ENCODE measurements at places on chromosomes 11 and 22. TPM values are rescaled to one million over a fixed set of nuclear protein-coding genes. Genes with fewer than 3 reads are reported as not detected.

DNA sequence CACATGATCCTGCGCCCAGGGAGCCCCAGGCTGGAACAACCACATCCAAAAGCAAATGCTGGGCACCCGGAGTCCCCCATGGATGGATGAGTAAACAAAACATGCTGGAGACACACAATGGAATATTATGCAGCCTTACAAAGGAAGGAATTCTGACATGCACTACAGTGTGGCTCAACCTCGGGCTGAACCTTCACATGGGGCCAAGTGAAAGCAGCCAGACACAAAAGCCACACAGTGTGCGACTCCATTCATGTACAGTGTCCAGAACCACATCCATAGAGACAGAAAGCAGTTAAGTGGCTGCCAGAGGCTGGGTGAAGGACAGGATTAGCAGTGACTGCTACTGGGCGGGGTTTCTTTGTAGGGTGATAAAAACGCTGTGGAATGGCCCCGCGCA lies 10.1 kb downstream of the POLR3H start:
- H3K27me3 ChIP-seq = no peaks in the 10 kb centered on the region
- no peak for DNase-seq
- peaks cover 49% of the 10 kb centered on the region for H3K36me3 ChIP-seq

DNA sequence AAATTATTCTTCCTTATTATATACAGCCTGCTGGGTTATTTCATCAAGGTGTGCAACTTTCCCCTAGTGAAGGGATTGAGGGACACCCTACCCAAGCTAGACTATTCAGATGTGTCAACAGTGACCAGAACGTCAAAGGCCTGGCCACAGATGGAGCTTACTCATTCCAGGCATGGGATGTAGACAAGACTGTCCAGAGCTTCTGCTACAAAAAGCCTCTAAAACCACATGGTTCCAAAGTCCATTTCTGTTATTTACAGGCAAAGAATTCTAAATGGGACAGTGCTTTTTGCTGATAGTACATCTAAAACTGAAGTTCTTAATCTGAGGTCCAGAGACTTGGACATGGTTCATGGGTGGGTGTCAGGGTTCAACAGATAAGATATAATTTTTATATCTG lies 9.7 kb upstream of the SMCO4 start:
- H3K27me3 ChIP-seq = peaks cover 14% of the 10 kb centered on the region
- no peak overlapping the region for H3K27ac ChIP-seq
- no peaks in the 10 kb centered on the region for H3K4me1 ChIP-seq
- DNase-seq = no peak
- H3K36me3 ChIP-seq = no peaks in the 10 kb centered on the region
- no peak overlapping the region for H3K4me3 ChIP-seq

DNA sequence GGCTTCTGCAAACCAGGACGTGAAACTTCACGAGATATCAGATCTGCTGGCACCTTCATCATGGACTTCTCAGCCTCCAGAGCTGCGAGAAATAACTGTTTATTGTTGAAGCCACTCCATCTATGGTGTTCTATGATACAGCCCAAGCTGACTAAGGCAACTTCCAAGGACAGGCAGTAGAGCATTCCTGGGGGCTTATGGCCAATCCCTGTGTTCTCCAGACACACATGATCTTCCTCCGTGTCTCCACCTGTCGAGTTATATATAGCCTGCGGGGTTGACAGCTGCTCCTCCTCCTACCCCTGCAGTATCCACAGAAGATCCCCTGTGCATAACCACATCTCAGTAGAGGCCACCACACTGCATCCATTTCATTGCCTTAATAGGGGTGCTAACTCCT lies 11.0 kb downstream of the TP53AIP1 start:
- DNase-seq = no peak
- no peak overlapping the region for H3K4me3 ChIP-seq
- no peaks in the 10 kb centered on the region for H3K36me3 ChIP-seq
- peaks cover 6% of the 10 kb centered on the region for H3K4me1 ChIP-seq

- no peak overlapping the region for H3K27ac ChIP-seq
- no peaks in the 10 kb centered on the region for H3K36me3 ChIP-seq
- peaks cover under 1% of the 10 kb centered on the region for H3K27me3 ChIP-seq
- H3K4me3 ChIP-seq = no peak overlapping the region
- H3K4me1 ChIP-seq = no peaks in the 10 kb centered on the region
- no peak for DNase-seq
Observed at GRCh38 chr22:41966607-41967240, 2.5 kb upstream of the SEPTIN3 start.

DNA sequence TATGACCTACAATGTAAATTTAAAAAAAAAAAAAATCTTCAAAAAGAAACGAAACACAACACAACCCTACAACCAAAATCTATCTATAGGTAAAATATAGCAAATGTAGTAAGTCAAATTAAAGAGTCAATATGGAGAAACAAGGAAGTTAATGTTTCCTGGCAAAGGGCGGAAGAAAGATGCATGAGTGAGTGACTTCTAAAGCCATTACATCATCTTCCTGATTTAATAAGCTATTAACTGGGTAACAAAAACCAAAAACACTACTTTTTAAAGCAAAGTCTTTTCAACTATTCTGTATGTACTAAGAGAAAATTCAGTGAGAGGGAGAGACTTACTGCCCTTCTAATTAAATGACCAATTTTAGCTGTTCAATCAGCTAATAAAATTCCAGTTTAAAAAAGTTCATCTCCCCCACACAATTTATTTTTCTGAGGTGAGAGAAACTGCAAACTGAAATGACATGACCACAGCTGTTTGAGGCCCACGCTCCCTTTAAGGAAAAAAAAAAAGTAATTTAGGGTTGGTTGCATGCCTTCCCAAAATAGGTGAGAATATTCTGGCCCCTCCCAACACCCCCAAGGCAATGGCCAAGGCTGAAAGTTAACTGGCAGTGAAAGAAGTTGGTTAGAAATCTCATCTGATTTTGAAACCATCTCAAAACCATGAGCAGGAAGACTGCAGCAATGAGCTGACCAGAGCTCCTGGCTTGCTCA lies 5.9 kb downstream of the SF1 start:
- DNase-seq = no peak
- peaks cover 98% of the 10 kb centered on the region for H3K36me3 ChIP-seq
- peaks cover 86% of the 10 kb centered on the region for H3K4me1 ChIP-seq
- peak overlapping the region; percentile 43 for H3K27ac ChIP-seq
- H3K4me3 ChIP-seq = no peak overlapping the region

DNA sequence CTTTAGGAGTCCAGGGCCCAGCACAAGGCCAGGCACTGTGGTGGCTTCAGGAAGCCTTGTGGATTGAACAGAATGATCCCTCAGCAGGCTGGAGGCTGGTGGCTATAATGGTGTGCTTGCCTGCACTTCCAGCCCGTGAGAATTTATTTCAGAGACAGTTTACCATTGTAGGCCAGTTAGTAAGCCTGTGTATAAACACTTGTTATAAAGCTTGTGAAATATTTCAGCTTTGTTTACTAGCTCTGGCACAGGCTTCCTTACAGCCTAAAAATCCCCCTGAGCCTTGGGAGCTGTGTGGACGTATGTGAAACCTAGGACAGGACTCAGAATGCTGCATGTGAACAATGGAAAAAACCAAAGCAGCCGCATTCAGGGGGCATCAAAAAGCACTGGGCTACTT lies 26.6 kb upstream of the ACER3 start:
- H3K36me3 ChIP-seq = no peaks in the 10 kb centered on the region
- H3K4me1 ChIP-seq = no peaks in the 10 kb centered on the region
- no peak overlapping the region for H3K4me3 ChIP-seq
- no peak overlapping the region for H3K27ac ChIP-seq

DNA sequence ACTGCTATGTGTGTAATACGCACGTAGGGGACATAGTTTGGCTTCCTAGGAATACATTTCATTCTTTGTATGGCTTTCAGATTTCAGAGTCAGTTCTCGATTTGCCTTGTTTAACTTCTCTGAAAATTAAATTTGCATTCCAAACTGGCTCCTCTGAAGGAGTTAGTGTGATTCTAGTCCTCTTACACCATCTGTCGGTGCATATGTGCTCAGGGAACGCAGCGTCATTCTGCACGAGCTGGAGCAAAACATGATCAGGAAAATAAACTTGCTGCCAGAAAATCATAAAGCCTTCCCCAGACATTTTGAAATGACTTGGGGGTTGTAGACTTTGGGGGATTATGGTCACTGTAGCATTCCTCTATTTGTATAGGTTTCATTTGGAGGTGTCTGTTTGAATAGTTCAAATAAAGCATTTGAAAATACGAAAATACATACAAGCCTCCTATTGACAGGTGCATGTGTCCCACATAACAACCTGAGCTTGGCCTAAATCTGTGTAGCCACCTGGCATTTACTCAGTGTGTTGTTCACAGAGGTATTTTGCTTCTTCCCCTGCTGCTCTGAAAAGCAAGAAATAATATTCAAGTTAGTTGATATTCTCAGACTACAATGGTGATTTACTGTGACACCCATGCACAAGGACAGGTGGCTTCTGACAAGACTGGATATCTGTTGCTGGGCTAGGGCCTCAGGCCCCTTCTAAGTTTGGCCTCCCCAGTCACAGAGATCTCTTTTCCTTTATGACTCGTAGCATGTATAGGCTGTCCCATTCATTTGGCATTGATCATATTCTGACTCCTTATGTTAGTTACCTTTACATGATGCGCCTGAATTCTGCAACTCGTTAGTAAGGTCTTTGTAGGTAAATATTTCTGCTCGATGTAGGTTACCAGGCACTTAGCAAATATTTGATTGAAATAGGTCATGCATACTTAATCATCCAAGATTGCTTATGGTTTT lies 81.6 kb upstream of the SORL1-AS1 start:
- H3K27me3 ChIP-seq = no peaks in the 10 kb centered on the region
- H3K4me1 ChIP-seq = no peaks in the 10 kb centered on the region
- peak overlapping the region; percentile 1 for H3K27ac ChIP-seq
- H3K4me3 ChIP-seq = no peak overlapping the region

DNA sequence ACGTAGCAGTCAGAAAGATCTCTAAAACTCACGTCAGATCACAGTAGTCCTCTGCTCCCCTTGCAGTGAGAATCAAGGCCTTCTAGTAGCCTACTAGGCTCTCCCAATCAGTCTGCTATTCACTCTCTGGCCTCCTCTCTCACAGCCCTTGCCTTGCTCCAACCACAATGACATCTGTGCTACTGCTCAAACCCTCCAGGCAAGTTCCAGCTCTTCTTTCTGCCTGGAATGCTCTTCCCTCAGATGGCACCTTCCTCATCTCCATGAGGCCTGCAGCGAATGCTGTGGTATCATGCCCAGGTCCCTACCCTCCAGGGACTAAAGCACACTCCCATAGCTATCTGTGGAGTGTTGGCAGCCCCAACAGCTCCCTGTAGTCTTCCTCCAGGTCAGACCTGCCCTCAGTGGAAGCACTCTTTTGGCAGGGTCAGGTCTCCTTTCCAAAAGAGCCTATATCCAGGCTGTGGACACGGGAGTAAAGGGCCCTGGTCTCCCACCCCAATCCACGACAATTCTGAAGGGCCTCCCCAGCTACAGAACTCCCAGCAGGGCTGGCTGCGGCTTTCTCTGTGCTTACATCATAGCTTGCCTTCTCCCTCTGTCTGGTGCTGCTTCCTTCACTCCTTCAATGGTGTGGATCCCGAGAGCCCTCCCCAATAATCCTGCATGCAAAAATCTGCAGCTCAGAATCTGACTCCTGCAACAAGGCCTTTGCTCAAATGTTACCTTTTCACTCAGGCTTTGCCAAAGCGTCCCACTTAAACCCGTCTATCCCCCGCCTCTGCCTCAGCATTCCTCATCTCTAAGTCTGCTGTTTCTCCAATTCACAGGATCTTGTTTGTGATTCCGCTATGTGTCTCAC lies 8.9 kb downstream of the HIRA start:
- no peaks in the 10 kb centered on the region for H3K27me3 ChIP-seq
- H3K36me3 ChIP-seq = peaks cover 16% of the 10 kb centered on the region
- H3K27ac ChIP-seq = no peak overlapping the region
- no peak overlapping the region for H3K4me3 ChIP-seq

GRCh38 chr11:17542249-17542648 lies 2.0 kb downstream of the USH1C start:
- no peak overlapping the region for H3K4me3 ChIP-seq
- H3K4me1 ChIP-seq = no peaks in the 10 kb centered on the region
- H3K27me3 ChIP-seq = peaks cover 14% of the 10 kb centered on the region
- H3K27ac ChIP-seq = no peak overlapping the region
- DNase-seq = no peak

The DUSP8 gene
- 91.2 TPM for total RNA-seq

The NXPE1 gene
- total RNA-seq = not detected

The TPBGL gene
- 0.80 TPM for total RNA-seq

Measured in CD4-positive, alpha-beta T cell (primary cell).